ENCODE measurements at places on chromosomes 7 and 10.
A peak's percentile ranks its signal among the peaks of the same experiment; 100 is the strongest.

DNA sequence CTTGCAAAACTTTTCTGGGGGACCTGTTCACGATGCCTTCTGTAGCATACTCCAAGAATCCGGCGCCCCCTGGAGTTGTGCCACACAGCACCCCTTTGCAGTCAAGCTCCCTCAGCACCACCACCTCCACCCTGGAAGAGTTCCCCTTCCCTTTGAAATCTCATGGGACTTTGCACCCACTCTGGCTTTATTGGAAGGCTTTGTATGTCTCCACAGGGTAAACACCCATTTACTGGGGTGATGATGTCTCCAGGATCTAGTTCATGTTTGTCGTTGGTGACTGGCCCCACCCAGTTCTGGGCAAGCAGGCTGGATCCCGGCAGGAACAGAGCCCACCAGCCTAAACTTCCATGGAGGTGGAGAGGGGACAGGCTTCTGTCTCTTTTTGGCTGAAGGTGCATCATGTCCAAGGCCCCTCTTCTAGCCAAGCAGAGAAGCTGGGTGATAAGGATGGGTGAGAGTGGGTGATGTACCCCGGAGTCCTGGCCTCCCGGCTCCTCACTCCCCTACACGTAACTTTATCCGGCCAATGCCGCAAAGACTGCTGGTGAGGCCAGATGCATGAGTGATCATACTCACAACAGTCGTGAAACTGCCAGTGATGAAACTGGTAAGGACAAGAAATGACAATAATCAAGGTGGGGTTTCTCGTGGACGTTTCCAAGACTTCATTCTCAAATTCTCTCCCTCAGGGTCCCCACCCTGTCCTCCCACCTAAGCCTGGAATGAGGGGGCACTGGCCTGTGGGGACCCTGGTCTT lies 695 bp upstream of the CLDN4 start:
- no peak for DNase-seq

- DNase-seq, result no peak
Measured at GRCh38 chr10:72067463-72068125, 20.8 kb downstream of the SPOCK2 start.

- DNase-seq, result no peak
Measured at GRCh38 chr10:23053036-23053435, 42.3 kb upstream of the MSRB2 start.

GRCh38 chr7:131072505-131073091 lies 255.1 kb upstream of the MKLN1 start:
- DNase-seq, result no peak

DNA sequence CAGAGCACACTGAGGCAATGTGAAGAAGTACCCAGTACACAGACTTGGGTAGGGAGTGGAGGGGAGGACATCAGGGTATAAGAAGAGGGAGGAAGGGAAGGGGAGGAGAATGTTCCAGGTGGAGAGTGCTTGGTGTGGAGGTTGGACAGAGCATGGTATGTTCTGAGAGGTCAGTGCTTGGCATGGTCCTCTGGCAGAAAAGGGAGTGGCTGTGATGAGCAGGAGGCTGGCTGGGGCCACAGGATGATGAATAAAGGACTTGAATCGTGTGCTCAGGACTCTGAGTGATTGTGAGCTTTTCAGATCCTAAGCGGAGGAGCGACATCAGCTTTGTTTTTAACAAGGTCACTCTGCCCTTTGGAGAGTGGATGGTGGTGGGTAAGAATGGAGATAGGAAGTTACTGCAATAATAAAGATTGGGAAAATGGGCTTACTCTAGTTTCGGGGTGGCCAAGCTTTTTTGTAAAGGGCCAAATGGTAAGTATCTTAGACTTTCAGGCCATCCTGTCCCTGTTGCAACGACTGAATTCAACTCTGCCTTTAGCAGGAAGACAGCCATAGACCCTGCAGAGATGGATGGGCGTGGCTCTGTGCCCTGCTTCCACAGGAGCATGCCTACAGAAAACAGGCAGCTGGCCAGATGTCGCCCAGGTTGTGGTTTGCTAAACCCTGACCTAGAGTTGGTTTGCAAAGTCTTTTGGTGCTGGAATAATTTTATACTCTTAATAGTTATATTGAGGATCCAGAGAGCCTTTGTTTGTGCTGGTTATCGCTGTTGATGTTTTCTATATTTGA lies 8.4 kb downstream of the PPP2R2D start:
- no peak for DNase-seq

DNA sequence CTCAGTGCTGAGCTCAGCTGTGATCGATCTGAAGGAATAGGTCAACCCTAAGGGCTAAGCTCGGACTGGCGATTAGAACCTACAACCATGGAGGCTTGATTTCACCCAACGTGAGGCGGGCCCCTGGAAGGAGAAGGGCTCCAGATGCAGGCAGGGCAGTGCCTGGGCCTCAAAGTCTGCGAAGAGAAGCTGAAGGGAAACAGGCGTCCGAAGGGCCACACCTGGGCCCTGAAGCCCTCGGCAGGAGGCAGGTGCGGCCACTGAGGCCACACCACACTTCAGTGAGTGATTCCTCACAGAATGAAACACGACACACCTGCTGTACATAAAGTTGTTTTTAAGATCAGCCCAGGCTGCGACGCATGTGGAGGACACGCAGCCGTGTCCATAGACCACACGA lies 198.7 kb downstream of the PTPRN2 start:
- no peak for DNase-seq

DNA sequence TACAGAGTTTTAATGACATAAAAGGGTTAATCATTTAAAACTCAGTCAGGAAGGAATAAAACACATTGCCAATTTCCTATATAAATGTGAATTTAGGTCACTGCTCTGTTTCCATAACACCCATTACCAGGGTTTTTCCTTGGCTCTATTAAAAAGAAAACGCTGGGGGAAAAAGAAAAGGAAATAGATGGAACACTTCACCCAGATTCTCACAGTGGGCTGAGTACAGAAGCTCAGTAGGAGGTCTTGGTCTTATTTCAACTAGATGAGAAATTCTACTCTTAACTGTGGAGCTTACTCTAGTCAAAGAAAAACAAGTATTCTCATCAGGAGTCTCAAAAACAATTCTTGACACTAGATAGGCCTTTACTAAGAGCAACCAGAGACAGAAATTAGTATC lies 36.5 kb downstream of the GLUD1 start:
- DNase-seq, result no peak

GRCh38 chr7:88042157-88042556 lies 108.1 kb downstream of the ADAM22 start:
- DNase-seq, result no peak

DNA sequence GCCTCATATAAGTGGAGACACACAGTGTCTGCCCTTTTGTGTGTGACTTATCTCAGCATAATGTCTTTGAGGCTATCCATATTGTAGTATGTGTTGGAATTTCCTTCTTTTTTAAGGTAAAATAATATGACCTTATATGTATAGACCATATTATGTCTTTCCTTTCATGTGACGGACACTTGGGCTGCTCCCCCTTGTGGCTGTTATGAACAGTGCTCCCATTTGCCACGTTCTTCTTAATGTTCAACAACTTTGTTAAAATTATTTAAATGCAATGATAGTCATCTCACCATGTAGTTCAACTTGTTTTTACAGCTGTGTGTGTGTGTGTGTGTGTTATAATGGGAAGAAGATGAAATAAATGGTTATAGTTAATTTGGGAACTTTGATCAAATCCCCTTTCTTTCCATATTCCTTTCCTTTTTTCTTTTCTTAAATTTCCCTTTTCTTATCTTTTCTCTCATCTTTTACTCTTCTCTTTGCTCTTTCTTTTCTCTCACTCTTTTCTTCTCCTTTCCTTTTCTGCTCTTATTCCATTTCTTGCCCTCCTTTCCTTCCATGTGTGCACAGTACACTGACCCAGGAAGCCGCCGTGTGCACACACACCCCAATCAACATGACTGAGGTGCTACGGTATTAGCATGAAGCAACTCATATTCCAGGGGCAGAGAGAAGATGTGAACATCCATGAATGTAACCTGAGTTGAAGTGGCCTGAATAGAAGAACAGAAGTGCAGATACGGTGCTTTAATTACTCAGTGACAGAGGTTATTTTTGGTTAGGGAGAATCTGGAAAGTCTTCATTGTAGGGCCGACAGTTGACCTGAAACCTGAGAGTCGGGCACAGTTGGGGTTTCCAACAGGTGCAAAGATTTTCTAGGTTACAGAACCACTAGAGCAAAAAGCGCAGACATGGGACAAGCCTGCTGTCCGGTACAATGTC lies 596.6 kb downstream of the SDK1 start:
- no peak for DNase-seq

DNA sequence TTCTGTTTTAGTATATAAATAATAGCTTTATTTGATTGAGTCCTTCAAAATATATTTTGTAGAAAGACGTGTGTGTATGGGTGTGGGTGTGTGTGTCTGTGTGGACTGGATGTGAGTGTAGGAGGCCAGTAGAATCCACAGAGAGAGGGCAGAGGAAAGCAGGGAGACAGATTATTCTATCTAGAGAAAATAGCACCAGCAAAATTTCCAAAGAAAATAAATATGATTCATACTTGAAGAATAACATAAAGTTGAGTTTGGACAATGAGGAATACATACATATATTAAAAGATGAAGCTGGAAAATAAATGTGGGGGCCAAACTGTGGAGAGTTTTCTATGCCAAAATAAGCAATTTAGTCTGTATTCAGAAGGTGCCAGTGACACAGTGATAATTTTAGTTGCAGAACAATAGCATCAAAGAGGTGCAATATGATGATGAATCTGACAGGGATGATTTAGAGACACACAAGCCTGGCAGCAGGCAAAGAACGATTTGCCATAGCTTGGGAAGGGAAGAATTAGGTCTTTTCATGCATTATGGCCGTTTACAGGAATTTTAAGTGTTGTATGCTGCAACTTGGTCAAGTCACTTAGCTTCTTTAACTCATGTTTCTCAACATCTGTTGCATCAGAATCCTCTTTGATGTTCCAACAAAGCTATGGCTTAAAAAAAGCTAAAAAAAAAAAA lies 121.3 kb downstream of the SEMA3A start:
- DNase-seq, result no peak

DNA sequence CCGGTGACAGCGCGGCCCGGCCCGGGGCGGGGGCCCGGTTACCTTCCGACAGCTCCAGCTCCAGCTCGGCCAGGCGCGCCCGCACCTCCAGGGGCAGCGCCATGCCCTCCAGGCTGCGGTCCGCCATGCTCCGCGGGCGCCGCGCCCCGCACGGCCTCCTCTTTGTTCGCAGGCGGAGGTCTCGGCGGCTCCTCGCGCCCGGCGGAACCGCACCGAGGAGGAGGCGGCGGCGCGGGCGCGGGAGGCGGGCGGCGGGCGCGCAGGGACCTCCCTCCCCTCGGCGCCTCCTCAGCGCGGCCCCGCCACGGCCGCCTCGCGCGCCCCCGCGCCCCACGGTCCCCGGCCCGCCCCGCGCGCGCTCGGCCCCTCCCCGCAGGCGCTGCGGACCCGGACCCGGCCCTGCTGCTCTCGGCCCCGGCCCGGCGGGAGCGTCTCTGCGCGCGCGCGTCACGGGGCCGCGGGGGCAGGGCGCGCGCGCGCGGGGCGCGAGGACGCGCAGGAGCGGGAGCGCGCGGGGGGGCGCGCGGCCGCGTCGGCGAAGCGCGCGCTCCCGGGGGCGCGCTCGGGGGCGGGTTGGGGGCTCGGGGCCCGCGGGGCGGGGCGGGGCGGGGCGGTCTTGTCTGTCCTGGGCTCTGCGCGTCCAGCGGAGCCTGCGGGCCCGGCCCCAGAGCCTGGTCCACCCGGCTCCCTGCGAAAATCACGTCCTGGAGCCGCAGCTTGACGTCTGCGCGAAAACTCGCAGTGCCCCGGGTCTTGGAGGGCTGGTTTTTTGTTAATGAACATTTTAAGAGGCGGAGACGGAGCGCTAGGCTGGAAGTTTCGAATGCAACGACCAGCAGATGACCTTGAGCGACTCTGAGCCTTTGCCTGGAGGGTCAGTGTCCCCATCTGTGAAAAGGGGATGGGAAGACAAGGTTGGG lies at the start of gene DIP2C:
Gene DIP2C, minus strand, starts transcription at position 217 of the 920 bp plus-strand sequence. Its CDS starts 90 bp downstream, at position 127.
- DNase-seq, result peak; percentile 81

GRCh38 chr7:158414486-158414961 lies 173.1 kb downstream of the PTPRN2 start:
- no peak for DNase-seq

GRCh38 chr7:130899638-130900401 lies 165.8 kb upstream of the KLF14 start:
- no peak for DNase-seq

- DNase-seq, result peak; percentile 9
Measured at GRCh38 chr10:124601431-124602120, 140.0 kb downstream of the LHPP start.

- DNase-seq, result no peak
Measured at GRCh38 chr10:58857251-58857805, 319.1 kb upstream of the PHYHIPL start.

GRCh38 chr10:127485153-127485857 lies 63.8 kb upstream of the NPS start:
- DNase-seq, result no peak

DNA sequence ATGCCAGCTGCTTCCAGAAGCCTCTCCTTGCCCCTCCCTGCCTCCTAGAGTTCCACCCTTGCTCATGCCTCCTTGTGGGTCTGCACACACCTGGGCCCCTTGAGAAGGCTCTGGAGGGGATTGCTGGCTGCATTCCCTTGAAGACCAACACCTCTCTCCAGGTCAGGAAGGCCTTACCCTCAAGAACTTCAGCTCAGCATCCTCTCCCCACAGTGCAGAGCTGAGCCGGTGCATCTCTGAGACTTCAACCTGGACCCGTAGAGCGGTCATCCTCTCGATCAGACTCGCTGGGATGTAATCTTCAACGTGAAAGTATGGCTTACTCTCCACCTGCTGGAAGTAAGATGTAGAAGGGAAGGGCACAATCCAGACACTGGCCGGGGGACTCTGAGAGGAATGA lies 62.7 kb downstream of the FRMPD2 start:
- no peak for DNase-seq

DNA sequence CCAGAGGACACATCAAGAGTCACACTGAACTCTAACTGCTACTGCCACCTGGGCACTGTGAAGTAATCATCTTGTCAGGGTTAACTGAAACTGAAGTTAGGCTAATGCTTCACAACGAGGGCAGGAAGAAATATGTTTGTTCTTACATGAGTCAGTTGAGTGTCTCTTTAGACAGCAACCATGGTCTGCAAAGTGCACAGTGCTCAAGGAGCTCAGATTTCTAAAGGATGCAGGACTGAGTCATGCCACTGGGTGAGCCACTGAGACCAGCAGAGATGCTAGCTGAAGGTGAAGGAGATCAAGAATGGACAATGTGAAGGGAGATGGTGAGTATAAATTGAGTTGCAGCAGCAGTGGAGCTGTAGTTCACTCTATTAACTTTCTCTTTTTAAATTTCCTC lies 76.0 kb upstream of the CTTNBP2 start:
- DNase-seq, result no peak

- no peak for DNase-seq
Measured at GRCh38 chr10:78545756-78546155, 512.1 kb downstream of the RPS24 start.
